ENCODE measurements at places on chromosomes 7 and 10.

- DNase-seq = no peak
Measured at GRCh38 chr7:107725138-107725740, 18.7 kb upstream of the CBLL1 start.

GRCh38 chr7:112160130-112160770, 45.9 kb downstream of the DOCK4 start:
- no peak for DNase-seq

DNA sequence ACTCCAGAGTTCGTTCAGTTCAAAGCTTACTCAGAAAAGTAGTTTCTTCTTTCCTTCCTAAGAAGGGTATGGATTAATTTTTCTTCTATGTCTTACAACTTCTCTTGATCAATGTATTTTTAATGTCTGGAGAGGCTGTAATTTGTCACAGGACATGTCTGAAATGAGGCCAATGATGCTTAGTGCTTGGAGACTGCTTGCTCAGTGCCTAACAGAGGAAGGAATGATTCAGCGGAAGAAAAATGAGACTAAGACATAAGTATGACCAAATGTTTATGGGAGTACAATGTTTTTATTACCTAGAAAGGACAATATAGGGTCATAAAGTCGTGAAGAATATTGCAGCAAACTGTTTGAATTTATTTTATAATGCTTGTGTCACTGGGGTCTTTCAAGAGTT, 43.3 kb downstream of the GPR37 start:
- no peak for DNase-seq

- DNase-seq = no peak
Measured at GRCh38 chr10:114266521-114266920, 27.5 kb downstream of the VWA2 start.

DNA sequence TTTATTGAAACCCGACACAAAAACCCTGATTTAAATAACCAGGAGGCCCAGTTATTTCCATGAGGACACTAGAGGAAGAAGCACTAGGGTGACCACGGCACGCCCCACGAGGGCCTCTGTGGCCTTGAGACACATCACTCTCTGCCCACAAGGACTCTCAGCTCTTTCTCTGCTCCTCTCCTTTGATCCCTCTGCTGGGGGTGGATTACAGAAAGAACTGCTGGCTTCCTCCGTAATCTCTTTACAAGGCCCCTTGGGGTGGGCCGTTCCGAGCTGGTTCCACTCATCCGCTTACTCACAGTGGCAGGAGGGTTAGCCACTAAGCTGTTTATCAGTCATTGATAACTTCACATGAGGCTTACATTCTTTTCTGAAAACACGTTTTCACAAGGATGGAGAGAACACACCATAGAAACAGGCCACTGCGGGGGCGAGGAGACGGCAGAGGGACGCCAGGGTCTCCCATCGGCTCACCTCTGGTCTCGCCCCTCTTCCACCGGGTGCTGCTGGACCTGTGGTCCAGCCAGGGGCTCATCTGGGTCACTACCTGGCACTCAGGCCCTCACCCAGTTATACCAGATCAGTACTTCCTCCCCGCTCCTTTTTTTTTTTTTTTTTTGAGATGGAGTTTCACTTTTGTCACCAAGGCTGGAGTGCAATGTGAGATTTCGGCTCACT, 17.6 kb upstream of the PFKFB3 start:
- DNase-seq = no peak

Data from stimulated activated CD8-positive, alpha-beta memory T cell treated with anti-CD3 and anti-CD28 coated beads, Interleukin-15, amount 100 ng/mL, for 24 hours (primary cell).